ENCODE measurements at places on chromosomes 4 and X.

- DNase-seq: no peak
Observed at GRCh38 chr4:68077737-68078136, 51.9 kb downstream of the TMPRSS11F start.

GRCh38 chr4:41199788-41200187 is 14.6 kb downstream of the APBB2 start:
- DNase-seq: no peak

GRCh38 chr4:112853662-112854256 is 195.7 kb upstream of the ANK2 start:
- no peak for DNase-seq

- no peak for DNase-seq
Observed at GRCh38 chr4:110637408-110638088, 14.7 kb upstream of the PITX2 start.

DNA sequence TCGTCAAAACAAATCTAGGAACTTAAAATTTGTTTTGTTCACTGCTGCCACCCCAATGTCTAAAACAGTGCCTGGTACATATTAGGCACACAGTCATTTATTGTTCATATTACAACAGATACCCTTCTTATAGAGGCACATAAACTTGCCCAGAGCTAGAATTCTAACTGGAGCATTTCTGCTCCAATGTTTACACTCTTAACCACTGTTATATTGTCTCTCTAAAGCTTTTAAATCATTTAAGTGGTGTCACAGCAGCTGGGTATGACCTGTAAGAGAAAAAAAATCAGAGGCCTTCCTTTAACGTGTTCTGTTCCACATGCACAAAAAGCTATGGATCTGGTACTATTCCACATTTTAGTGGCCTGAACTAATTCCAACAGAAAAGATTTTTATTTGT is 3.0 kb downstream of the UBE2D3 start:
- no peak for DNase-seq

DNA sequence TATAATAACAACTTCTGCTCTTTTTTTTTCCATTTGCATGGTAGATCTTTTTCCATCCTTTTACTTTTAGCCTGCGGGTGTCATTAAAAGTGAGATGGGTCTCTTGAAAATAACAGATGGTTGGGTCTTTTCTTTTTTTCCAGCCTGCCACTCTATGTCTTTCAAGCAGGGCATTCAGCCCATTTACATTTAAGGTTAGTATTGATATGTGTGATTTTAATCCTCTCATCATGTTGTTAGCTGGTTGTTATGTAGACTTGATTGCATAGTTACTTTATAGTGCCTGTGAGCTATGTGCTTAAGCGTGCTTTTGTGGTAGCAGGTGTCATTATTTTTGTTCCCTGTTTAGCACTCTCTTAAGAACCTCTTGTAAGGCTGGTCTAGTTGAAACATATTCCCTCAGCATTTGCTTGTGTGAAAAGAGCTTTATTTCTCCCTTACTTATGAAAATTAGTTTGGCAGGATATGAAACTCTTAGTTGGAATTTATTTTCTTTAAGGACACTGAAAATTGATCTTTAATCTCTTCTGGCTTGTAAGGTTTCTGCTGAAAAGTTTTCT is 326.1 kb downstream of the SH3BGRL start:
- DNase-seq: no peak

DNA sequence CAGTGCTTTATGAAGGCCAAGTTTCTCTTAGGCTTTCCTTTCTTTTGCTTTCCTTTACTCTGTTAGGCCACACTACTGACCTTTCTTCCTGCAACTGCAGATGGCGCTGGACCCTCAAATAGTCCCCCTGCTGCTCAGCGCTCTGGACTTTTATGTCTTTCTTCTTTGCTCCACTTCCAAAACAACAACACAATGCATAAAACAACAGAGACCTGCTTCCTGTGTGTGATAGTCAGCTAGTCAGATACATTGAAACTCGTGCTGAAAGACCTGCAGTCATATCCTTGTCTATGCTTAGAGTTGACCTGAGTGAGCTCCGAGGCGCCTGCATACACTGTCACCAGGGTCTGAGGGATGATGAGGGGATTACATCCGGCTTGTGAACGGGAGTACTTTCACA is 108.9 kb upstream of the TEX13D start:
- DNase-seq: no peak

GRCh38 chrX:119758731-119759247 is 401 bp downstream of the SOWAHD start:
- no peak for DNase-seq

GRCh38 chr4:118770741-118771187 is 65.2 kb downstream of the SEC24D start:
- no peak for DNase-seq

DNA sequence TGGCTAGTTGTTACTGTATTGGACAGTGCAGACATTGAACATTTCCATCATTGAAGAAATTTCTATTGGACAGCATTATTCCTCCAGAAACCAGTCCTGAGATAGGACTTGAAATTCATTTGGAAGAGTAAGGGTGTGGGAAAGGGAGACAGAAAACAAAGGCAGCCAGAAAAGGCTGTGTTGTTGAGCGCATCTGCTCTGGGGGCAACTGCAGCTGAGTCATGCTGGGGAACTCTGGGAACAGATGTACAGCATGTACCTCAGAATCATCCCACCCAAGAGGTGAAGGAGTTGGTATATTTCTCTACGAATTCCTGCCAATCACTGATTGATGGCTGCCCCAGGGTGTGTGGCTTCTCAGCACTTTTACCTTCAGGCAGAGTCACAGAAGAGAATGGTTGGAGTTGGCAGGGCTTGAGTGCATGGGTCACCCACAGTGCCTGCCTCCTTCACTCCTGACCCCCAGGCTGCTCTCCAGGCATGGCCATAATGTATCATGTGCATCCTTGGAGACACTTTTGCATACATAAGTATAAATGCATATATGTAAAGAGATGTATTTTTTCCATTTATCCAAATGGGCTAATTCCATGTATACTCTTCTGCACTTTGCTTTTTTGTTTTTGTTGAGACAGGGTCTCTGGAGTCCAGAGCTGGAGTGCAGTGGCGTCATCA is 39.4 kb downstream of the GEMIN8 start:
- DNase-seq: no peak

DNA sequence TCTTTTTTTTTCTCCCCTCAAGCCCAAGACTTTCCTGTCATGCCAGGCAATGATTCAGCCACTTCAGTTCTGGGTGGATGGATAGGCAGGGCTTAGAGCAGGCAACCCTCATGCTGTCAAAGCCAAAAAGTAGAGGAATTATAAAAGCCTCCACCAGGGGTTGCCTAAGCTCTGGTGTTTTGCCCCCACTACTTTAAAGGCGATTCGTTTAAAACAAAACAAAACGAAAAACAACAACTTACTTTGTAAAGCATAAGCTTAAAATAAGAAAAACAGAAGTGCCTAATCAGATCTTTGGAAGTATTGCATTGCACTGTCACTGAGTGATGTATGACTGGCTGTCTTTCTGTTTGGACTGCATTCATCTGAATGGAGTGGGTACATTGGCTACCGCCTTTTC is 5.3 kb upstream of the IDS start:
- no peak for DNase-seq

DNA sequence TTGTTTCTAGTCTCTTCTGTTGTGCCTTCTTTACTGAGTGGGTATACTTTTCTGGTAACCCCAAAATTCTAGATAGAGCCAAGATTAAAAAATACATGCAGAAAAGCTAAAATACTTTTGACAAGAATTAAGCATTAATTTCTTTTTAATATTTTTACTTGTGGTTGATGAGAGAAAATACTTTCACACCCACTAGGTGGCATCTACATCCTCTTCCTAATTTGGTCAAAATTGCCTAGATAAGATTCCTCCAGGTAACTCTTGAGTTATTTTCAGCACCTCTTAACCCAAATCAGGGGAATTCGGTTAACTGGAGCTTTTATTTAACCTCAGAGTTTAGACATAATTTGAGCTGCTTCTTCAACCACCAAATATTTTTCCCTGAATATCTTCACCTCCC is 28.4 kb upstream of the COX7B2 start:
- DNase-seq: no peak

GRCh38 chrX:48961585-48962091 is 4.2 kb upstream of the OTUD5 start:
- DNase-seq: no peak

DNA sequence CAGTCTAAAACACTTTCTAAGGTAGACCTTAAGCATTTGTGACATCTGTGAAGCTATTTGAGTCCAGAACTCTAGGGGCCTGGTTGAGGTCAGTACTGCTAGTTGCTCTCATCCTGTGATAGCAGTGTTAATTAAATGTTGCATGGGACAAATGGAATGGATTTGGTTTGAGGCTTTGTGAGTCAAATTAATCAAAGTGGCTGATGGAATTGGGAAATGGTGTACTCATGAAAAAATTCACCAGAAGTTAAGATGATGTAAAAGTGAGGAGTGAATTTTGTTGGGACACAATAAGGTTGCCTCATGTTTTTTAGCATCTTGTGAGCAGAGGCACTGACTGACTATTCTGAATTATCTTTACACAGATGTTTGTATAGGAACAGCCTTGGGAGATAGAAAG is 99.2 kb upstream of the ARSJ start:
- DNase-seq: no peak

DNA sequence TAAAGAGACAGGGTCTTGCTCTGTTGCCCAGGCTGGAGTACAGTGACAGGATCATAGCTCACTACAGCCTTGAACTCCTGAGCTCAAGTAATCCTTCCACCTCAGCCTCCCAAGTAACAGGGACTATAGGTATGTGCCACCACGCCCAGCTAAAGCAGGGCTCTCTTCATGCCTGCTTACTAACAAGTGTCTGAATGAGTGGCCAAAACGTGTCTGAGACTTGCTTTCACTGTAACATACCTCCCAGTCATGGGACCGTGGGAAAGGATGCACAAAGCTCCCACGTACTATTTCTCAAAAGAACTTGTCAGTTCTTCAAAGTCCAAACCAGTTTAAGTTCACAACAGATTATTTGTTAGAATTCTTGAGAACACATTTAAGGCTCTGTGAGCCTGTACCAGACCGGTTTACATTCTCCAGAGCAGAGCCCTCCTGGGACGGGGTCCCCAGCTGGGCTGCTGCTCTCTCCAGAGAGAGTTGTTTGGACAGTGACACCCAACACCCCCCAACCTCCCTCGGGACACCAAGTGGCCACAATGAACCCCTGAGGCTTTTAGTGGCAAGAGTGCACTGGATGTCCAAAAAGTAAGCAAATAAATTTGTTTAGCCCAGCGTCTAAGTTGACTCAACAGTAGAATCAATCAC is 24.1 kb downstream of the SH3KBP1 start:
- no peak for DNase-seq

DNA sequence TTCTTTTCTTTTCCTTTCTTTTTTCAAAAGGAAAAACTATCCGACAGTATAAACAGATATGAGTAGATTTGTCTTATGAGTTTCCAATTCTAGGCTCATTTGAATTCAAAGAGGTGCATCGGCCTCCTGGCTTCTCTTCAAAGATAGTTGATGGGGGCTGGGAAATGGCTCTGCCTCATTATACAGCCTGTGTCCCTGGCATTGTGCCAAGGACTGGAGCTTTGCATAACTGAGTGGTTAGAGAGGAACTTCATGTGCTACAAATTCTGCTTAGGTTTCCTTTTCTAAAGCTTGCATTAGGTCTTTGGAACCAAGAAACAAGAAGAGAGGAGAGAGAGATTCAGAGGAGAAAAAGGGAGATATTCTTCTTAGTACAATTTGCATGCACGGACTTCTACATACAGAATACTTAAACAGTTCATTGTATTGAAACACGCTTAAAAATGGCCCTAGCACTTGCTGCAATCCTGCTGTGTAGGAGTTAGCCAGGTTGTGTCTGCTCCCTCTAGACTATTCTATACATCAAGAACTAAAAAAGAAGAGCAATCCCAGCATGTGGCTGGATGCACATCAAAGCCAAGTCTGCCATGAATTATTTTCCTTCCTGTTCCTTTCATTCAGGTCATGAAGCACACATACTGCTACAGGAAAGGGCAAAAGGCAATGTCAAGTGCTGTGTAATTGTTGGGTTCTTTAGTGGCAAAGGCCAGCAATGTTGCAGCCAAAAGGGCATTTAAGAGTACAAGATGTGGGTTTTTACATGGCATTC is 70.9 kb downstream of the INTS12 start:
- no peak for DNase-seq

GRCh38 chrX:53357799-53358530 is 64.5 kb downstream of the SMC1A start:
- DNase-seq: no peak

- no peak for DNase-seq
Observed at GRCh38 chr4:141046255-141046654, 87.0 kb downstream of the RNF150 start.

GRCh38 chr4:188879598-188879997 is 740.4 kb downstream of the TRIML1 start:
- DNase-seq: no peak

DNA sequence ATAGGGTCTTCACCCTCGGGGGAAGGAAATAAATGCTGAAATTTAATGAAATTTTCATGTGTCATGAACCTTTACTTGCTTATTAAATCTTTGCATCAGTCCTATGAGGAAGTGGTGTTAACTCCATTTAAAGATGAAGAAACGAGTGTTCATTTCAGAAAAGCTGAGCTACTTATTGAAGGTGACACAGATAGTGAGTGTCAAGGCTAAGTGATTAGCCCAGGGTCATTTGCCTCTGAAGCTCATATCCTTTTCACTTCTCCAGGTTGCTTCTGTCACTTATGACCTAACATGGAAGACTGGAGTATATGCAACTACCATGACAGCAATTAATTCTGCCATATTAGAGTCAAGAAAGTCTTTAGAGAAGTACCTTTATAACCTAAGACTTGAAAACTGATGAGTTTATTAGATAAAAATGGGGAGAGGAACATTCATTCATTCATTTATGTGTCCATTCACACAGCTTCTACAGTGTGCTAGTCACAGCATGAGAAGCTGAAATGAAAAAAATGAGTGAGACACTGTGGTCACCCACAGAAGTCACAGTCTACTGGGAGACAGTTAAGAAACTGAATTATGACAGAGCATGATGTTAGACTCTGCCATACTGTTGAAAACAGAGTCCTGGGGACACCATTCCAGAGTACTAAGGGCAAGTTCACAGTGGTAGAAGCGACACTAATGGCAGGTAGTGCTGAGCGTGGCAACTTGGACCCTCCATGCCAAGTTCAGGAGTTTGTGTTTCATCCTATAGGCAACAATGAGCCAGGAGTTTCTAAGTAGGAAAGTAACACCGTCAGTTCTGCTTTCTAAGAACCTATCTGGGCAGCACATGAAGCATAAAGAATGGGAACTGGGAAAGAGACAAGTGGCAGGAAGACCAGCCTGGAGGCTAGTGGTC is 21.3 kb downstream of the ALPK1 start:
- no peak for DNase-seq

- no peak for DNase-seq
Observed at GRCh38 chr4:156073976-156074375, 120.3 kb upstream of the CTSO start.

GRCh38 chr4:128168701-128169100 is 107.6 kb downstream of the LARP1B start:
- DNase-seq: no peak

- DNase-seq: no peak
Observed at GRCh38 chr4:88858752-88859151, 161.1 kb upstream of the NAP1L5 start.
